Lung microvascular endothelial cell (primary cell): ENCODE measurements at places on chromosomes 7 and 10. TPM values are rescaled to one million over a fixed set of nuclear protein-coding genes. Genes with fewer than 3 reads are reported as not detected.

DNA sequence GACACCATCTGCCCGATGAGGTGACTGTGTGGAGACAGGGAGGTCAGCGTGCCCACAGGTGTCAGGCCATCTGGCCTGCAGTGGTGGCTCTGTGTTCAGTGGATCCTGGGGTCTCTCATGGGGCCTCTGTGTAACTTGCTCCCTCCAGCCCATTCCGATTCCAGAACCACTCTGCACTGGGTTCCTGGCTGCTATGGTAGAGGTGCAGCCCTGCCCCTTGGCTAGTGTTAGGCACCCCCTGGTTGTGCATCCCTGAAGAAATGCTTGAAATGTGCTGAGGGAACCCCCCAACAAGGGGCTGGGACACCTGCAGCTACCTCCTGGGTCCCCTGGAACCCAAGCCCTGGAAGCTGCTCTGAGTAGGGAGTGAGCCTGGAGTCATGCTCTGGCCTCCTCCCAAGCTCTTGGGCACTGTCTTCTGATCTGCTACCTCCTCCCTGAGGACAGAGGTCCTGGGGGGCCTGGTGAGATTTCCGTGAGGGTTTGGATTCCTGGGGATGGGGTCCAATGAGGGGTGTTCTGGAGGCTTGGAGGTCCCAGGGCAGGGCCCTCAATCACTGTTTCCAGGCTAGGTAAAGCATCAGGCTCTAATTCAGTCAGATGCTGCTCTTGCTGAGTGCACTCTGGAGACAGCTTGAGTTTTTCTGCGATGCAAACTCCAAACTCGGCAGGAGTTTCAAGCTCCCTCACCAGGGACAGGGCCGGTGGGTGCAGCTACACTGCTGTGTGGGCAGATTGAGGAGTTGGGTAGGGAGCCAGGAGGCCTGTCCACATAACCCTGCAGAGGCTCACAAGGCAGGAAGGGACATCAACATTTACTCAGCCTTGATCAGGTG lies 27.7 kb downstream of the RAMP3 start:
- no peak for DNase-seq

DNA sequence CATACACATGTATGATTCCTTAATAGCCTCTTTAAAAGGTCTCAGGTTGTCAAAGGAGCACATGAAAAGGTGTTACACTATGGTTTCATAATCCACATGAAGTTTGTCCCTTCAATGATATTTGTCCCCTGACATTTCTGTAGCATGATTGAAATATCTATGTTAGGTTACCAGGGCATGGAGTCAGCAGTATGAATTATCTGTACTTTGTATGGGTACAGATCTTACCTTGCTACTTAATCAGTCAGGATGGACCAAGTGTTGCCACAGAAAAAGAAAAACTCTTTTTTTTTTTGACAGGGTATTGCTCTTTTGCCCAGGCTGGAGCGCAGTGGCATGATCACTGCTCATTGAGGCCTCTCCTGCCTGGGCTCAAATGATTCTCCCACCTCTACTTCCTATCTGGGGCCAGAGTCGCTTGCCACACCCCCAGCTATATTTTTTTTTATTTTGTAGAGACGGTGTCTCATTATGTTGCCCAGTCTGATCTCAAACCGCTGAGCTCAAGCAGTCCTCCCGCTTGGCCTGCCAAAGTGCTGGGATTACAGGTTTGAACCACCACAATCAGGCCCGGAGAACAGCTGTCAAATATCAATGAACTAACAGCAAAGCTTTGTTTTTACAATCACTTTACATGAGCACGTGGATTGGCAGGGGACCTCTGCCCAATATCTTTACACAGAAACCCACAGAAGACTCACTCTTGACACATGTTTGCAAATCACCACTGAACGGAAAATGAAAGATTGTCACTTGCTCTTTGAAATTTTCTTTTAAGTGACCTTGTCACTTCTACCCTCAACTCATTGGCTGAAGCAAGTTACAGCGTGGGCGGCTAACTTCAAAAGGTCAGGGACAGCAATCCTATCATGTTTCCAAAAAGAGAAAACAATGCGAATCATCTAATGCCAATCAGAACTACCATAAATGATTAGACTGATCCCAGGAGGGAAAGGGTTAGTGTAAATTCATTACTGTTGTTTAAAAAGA lies 140.2 kb downstream of the PRKG1 start:
- DNase-seq: no peak

DNA sequence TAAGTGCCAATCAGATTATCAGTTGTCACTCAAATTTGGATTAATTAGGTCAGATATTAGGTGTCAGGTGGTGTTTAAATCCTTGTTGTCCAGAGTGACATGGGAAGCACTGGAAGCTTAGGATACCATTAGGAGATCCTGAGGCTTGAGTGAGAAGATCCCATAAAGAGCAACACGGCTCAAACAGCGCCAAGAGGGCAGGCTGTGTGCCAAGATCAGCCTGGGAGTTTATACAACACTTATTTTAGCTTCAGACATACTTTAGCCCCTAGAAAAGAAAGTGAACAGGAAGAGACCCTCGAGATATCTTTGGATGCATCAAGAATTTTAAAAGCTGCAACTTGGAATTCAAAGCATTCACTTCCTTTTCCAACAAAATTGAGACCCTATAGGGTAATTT lies 14.2 kb upstream of the ACTA2 start:
- no peak for DNase-seq

DNA sequence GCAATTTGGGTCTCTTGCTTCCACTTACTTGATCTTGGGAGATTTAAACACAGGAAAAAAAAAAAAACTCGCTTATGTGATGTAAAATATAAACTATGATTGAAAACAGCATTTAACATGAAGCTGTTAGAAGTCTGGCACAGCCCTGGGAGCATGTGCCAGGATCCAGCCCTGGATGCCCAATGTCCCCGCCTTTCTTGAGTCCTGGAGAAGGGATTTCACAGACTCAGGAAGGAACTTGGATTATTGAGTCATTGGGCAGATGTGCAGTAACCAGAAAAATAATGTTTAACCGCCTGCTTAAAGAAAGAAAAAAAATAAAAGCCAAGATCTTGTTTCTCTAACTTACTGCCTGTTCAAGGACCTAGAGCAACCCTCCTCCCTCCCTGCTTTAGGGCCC lies 3.7 kb upstream of the JCAD start:
- peak; percentile 97 for DNase-seq

DNA sequence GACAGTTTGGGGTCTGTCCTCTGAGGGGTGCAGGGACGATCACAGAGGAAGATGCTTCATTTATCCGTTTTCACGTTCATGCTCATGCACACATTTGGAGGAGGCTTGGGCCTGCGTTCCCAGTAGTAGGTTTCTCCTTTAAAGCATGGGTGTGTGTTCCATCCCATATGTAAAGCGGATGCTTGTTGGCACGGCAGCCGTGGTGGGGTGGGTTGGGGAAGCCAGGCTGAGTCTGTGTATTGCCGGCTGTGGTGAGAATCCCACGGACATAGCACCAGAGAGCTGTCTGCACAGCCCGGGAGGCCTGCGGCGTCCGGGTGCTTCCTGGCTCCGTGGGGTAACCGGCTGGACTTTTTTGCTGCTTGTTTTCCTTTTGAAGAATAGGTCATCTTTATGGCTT lies 440 bp downstream of the JAKMIP3 start:
- peak; percentile 32 for DNase-seq

DNA sequence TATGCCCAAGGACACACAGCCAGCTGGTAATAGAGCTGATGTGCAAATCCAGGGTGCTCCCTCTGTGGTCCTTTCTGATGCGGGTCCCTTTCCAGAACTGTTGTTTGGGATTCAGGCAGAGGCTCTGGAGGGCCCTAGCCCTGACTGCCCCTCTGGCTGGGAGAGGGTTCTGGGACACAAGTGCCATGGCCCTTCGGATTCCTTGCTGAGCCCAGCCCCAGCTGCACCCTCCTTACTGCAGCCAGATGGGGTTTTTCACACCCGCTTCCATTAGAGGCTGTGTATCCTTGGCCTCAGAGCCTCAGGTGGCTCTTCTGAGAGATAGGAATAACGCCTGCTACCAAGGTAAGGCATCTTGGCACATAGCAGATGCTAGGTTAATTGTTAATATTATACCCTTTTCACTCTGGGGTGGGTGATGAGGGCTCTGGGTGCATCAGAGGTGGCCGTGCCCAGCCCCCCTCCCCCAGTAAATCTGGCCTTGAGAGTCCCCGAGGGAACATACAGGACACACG lies 89.8 kb upstream of the LRRC4 start:
- no peak for DNase-seq

DNA sequence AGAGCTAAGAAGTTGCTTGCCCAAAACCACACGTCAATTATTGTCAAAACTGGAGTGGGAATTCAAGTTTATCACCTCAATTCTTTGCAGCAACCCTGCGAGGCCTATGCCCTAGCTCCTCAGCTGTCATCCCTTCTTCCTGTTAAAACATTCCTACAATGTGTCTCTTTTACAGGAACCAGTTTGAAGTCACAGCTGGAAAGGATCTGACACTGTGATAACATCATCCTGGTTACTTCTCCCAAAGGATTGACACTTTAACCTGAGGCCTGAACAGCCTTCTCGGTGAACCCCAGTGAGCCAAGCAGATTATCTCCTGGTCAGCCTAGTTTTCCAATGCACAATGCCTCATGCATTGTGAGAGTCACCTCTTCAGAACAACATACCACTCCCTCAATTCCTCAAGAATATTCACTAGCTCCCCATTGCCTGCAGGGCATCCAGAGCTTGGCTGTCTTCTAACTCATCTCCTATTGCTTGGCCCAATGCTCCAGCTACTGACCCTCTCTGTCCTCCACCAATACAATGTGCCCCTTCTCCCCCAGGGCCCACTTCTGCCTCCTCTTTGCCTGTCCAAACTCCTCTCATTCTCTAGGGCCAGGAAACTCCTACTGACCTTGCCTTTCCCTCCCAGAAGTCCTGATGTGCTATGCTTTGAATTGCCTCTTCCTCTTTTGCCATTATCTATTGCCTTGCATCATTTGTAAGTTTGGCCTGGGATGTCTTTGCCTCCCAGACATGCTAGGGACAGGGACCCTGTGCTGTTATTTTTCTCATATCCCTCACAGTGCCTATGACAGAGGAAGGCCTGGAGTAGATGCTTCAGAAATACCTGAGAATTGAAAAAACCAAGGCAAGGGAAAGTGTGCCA lies 10.4 kb upstream of the DLG5 start:
- DNase-seq: no peak

DNA sequence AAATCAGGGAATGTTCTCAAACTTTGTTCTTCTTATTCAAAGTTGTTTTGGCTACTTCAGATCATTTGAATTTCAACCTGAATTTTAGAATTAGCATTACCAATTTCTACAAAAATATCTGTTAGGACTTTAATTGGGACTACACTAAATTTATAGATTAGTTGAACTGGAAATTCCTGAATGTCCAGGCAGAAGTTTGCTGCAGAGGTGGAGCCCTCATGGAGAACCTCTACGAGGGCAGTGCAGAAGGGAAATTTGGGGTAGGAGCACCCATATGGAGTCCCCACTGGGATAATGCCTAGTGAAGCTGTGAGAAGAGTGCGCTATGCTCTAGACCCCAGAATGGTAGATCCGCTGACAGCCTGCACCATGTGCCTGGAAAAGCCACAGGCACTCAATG lies 22.8 kb upstream of the AGMO start:
- no peak for DNase-seq

GRCh38 chr7:6631605-6632004 lies 5.5 kb upstream of the ZNF316 start:
- no peak for DNase-seq

DNA sequence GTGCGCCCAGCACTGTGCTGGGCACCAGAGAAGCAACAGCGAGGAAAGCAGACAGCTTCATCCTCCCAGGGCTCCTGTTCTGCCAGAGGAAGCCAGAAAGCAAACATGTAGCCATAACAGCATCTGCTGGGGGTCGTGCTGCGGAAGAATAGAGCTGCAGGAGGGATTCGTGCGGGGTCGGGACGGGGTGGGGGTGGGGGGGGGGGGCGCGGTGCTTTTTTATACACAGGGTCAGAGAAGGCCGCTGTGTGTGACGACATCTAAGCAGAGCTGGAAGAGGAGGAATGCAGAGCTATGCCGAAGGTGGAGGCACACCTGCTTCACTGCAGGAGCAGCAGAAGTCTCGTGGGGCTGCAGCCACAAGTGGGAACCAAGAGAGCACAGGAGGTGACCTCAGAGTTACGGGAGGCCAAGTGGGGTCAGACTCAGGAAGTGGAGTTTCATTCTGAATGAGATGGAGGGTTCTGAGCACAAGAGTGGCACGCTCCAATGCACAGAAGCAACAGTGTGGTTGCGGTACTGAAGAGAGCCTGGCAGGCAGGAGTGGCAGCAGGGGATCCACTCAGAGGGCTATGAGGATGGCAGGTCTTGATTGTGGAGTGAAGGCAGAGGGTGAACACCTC lies 11.1 kb downstream of the PKD1L1 start:
- DNase-seq: no peak

- DNase-seq: no peak
Observed at GRCh38 chr7:96685755-96686154, 23.9 kb downstream of the SEM1 start.

DNA sequence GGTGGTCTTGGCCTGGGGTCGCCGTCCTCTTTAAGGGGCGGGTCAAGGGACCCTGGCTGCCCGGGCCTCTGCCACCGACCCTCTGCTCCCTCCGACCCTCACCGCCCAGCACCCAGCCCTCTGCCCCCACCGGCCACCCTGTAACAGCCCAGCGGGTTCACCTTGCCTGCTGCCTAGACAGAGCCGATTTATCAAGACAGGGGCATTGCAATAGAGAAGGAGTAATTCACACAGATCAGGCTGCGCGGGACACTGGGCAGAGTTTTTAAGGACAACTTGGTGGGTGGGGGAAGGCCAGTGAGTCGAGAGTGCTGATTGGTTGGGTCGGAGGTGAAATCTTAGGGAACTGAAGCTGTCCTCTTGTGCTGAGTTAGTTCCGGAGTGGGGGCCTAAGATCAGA lies 779 bp upstream of the ADCK2 start:
- DNase-seq: no peak

DNA sequence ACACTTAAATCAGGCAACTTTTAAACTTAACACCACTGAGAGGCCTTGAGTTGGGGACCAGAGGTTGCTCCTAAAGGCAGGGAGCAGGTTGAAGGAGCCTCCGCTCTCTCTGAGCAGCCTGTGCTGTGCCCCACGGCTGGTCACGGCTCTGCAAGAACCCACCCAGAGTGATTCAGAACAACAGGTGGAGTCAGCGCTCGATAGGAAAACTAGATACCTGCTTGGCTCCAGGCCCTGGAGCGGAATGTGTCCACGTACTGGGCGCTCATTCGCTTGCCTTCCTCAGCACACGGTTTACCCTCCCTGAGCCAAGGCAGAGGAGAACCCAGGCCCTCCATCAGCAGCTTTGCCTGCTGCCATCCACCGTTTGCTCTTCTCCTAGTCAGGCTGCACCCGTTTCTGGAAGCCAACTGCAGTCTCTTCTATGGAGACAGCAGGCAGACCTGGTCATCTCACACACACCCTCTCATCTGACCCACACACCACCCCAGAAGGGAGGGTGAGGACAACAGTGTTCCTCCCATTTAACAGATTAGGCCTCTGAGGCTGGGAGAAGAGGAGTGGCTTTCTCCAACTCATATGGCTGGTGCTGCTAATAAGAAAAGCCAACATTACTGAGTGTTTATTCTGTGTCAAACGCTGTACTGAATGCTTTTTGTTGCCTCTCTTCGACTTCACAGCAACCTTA lies 37.6 kb upstream of the PDCD4 start:
- DNase-seq: no peak

- DNase-seq: peak; percentile 86
Observed at GRCh38 chr10:103416436-103417147, 20.2 kb downstream of the PDCD11 start.

PFKP gene
- 110 and 156 TPM in 2 replicates for total RNA-seq

MYPN gene
- total RNA-seq: not detected in 2 replicates

CUBN gene
- 3.1 and 4.2 TPM in 2 replicates for total RNA-seq

LIPN gene
- not detected in 2 replicates for total RNA-seq

GPR15LG gene
- not detected in 2 replicates for total RNA-seq

TMEM184A gene
- under 0.01 TPM in 2 replicates for total RNA-seq
